ENCODE measurements at places on chromosomes 11 and 22.

DNA sequence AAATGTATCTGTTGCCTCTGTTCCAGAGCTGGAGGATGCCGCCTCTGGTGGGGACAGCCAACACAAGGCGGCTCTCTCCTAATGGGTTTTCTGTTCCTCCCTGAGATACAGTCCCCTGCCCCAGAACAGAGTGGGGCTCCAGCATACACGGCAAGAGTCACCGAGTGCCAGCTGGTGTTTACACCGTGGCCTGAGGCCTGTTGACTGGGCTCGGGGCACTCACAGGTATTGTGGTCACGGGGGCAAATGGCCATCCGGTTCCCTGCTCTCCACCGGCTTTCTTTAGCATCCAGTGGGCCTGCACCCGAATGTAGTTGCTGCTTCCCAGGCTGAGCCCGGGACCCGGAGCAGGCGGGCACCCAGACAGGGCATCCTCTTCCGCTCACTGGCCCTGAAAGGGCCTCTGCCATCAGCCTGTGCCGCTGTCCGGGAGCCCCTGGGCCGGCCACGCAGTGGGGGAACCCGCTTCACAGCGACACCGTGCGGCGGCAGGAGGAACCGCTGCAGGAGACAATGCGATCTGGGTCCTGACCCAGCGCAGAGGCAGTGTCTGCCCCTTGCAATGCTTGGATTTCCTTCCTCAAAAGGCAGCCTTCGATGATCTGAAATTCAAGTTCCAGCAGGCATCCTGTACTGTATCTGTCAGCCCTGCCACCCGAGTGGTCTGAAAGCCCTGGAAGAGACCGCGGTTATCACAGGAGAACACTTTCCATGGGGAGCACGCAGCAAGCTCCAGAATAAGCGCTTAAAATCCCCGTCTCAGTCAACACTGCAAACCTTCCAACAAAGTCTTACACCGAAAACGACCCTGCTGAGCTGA lies 859 bp upstream of the KRTAP5-5 start:
- no peak for DNase-seq

GRCh38 chr11:1381793-1382425 lies 7.8 kb upstream of the BRSK2 start:
- DNase-seq: no peak

DNA sequence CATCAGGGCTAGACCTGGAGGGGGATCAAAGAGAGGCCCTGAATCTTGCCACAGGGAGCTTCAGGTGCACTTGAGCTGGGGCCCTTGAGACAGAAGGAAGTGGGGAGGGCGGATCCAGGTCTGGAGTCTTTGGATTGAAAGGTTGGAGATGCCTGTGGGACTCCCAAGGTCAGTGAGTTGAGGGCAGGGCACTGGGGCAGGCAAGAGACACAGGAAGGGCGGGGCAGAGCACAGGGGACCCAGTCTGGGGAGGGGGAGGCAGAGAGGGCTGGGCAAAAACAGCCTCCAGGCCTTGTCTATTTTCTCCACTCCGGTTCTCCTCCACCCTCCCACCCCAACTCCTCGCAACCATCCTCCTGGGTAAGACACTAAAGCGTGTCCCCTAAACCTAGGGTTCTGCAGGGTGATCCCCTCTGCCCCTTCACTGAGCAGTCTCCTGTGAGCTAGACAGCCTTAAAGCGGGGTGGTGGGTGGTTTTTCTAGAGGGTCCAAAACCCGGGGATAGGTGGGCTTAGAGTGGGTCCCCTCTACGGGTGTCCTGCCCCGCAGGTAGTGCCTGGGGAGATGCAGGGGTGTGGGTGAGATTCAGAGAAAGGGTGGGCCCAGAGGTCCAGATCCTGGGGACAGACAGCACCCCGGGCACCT lies 38.6 kb upstream of the CELSR1 start:
- no peak for DNase-seq

GRCh38 chr11:10322401-10322800 lies 17.5 kb downstream of the ADM start:
- DNase-seq: no peak

GRCh38 chr11:7690648-7691047 lies 15.6 kb downstream of the OVCH2 start:
- DNase-seq: no peak

DNA sequence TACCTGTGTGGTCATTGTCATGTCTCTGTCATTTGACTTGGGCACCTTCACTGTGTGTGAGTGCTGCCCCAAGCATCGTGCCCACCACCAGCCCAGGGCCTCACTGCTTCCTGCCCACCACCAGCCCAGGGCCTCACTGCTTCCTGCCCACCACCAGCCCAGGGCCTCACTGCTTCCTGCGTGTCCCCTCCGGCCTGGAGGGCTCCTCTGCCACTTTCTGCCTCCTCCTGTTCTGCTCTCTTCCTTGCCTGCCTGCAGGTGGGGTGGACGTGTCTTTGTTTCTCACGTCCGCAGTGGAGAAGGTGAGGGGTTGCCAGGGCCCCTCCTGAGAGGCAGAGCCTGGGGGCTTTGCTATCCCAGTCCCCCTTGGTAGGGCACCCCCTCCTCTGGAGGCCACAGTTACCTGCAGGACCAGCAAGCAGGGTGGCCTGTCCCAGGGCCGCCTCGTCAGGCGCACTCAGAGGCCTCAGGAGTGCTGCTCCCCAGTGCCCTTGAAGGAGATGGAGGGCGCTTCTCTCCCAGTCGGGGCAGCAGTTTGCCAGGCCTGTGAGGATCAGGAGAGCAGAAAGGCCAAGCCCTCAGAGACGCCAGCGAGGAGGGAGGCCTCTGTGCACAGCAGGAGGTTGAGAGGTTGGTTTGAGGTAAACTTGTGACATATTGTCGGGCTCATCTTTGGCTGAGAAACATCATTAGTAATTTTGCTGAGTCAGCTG lies 290.7 kb downstream of the TBC1D22A start:
- no peak for DNase-seq

DNA sequence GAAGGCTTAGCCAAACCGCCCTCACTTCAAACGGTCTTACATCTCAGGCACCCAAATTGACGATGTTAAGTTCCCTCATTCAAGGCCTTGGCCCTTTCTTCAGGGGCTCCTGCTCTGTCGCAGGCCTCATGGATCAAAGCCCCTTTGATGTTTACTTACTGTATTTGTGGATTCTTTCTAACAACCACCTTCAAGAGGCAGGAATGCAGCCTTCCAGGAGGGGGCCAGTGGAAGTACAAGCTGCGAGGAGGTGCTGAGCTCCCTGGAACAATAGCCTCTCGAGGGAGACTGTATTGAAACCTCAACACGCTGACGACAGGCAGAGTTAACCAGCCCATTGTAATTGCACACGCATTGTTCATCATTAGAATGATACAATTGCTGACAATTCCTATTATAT lies 209.1 kb downstream of the ST3GAL4 start:
- DNase-seq: no peak

GRCh38 chr11:76654298-76654851 lies 16.2 kb downstream of the LRRC32 start:
- no peak for DNase-seq

DNA sequence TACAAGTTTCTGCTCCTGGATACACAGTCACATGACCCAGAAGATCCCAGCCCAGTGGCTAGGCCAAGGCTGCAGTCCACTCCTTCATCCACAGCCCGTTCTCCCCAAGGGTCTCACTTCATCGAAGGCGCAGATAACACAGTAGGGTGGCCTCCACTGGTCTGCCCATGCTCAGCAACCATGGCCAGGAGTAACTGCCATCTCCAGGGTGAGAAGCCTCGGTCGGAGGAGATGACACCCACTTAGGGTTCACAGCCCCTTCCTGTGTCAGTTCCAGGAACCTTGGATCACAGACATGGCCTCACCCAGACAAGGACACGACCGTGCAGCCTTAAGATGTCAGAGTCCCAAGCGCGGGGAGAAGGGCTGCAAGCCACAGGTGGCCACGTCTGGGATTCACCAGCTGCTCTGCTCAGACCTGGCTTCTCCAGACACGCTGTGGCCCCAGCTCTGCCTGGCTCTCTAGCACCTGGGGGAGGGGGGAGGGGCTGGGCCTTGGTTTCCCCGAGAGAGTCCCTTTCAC lies 2.6 kb downstream of the BET1L start:
- no peak for DNase-seq

- DNase-seq: no peak
Measured at GRCh38 chr11:64976651-64977050, 4.7 kb upstream of the MAJIN start.

GRCh38 chr11:16512198-16512898 lies 156.0 kb upstream of the SOX6 start:
- no peak for DNase-seq

DNA sequence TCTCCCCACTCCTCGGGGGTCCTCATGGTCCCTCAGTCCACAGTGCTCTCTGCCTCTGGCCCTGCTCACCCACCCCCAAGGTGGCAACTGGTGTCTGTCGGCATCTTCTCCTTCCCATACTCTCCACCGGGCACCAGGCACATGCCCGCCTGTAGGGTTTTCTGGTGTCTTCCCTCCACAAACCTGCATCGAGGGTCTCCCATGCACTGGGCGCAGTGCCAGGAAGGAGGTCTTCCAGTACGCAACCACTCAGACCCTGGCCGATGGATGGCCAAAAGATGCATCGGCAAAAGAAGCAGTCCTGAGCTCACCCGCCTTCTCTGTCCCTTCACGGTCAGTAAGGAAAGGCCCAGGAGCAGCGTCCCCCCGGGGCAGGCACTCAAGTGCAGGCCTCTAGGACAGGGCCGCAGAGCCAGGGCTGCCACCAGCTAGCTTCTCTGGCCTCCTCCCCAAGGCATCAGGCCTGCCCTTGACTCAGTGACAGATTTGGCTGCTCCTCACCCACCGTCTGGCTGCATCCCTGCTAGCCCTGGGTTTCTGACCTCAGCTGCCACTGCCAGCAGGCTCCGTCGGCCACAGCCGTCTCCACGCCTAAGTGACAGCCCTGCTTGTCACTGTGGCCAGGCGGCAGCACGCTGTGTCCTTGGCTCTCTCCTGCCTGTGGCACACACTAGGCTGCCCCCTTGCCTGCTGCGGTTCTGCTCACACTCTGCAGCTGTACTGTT lies 32.1 kb upstream of the IGSF9B start:
- DNase-seq: no peak

GRCh38 chr11:128775468-128775867 lies 81.6 kb downstream of the FLI1 start:
- no peak for DNase-seq

DNA sequence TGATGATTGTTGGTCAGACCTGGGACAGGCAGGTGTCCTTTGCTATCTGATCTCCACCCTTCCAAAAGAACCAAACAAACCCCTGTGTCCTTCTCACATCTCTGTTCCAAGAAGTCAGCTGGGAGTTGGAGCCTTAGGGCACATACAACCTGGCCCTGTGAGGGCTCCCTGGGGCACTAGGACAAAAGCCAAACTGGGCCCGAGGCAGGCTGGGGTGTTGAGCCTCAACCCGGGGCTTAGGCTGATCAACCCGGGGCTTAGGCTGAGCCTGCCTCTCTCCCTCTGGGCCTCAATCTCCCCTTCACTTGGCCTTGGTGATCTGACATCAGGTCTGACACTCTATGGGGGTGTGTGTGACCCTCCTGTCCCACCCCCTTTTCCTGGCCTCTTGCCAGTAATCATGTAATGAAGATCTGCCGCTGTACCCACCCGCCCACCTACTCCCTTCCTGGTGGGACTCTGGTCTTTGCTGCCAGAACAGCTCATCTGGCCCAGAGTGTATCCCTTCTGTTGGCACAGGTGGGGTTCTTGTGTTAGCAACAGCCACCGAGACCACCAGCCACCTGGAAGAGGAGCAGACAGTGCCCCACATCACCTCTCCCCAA lies 22.8 kb upstream of the UVRAG start:
- DNase-seq: no peak

DNA sequence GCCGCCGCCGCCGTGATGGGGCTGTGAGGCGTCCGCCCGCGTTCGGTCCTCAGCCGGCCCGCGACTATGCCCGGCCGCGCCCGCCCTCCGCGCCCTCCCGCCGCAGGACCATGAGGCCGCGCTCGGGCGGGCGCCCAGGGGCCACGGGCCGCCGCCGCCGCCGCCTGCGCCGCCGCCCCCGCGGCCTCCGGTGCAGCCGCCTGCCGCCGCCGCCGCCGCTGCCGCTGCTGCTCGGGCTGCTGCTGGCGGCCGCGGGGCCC lies 215 bp downstream of the ZNRF3 start:
- DNase-seq: no peak

DNA sequence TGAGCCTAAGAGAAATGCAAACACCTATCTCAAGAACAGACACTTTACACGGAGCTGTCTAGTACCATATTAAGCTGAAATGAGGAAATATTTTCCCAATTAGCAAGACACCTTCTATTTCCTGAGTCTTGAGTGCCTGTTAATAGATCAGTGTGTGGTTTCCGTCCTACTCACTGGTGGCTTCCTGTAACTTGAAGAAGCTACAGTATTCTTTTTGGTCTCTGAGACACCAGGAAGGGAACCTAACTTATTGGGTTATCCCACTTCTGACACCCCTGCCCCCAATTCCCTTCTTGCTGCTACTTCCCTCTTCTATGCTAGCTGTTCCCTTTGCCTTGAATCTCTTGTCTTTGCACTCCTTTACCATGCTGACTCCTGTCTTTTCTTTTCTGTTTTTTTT lies 92.7 kb downstream of the FDX1 start:
- no peak for DNase-seq

DNA sequence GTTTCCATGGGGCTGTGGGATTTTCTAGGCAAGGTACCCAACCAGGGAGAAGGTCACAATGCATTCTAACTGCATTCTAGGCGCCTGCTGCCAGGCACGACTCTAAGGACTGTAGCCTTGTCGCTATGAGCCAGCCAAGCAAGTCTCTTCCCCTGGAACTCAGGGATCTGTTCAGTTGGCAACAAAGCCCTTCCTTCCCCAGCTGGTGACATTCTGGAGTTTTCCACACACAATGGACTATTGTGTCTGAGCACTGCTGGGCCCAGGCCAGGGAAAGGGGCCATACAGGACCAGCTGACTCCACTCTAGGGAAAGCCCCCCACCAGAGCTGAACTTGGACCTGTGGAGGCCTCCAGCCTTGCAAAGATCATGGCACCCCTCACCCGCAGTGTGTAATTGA lies 116.8 kb downstream of the RRAS2 start:
- DNase-seq: no peak

GRCh38 chr11:107563702-107564101 lies 1.8 kb downstream of the ALKBH8 start:
- no peak for DNase-seq

DNA sequence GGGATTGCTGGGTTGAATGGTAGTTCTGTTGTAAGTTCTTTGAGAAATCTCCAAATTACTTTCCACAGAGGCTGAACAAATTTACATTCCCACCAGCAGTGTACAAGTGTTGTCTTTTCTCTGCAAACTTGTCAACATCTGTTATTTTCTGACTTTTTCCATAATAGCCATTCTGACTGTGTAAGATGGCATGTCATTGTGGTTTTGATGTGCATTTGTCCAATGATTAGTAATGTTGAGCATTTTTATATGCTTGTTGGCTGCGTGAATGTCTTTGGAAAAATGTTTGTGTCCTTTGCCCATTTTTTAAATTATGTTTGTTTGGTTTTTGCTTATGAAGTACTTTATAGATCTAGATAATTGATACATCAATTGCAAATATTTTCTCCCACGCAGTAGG lies 1025.0 kb downstream of the JRKL start:
- DNase-seq: no peak

Data from caudate nucleus (tissue), 63 donors.